Hepatic stellate cell (primary cell): ENCODE measurements at places on chromosomes 6 and 20.

- DNase-seq: peak; percentile 8
These were observed 47.1 kb downstream of the DST start for GRCh38 chr6:56595490-56596122.

DNA sequence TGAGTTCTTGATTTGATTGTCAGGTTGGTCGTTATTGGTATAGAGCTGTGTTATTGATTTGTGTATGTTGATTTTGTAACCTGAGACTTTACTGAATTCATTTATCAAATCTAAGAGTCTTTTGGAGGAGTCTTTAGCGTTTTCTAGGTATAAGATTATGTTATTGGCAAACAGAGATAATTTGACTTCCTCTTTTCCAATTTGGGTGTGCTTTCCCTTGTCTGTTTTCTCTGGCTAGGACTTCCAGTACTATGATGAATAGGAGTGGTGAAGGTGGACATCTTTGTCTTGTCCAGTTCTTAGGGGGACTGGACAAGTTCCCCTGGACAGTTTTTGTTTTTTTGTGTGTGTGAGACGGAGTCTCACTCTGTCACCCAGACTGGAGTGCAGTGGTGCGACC is 17.4 kb downstream of the HLA-DOA start:
- DNase-seq: no peak

GRCh38 chr6:32167761-32168262 is 3.4 kb downstream of the EGFL8 start:
- DNase-seq: no peak

DNA sequence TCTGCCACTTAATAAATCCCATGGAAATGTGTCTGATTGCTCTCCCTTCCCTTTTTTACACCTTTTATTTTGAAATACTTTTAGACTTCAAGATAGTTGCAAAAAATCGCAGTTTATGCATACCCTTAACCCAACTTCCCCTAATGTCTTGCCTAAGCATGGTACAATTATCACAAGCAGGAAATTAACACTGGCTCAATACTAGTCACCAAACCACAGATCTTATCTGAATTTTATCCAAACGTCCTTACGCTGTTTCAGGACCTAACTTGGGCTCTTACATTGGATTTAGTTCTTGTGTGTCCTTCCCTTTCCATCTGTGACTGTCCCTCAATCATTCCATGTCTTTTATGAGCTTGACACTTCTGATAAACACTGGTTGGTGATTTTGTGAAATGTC is 146.3 kb downstream of the ZNF217 start:
- DNase-seq: no peak

GRCh38 chr6:21596145-21596948 is 2.8 kb downstream of the SOX4 start:
- DNase-seq: peak; percentile 55

DNA sequence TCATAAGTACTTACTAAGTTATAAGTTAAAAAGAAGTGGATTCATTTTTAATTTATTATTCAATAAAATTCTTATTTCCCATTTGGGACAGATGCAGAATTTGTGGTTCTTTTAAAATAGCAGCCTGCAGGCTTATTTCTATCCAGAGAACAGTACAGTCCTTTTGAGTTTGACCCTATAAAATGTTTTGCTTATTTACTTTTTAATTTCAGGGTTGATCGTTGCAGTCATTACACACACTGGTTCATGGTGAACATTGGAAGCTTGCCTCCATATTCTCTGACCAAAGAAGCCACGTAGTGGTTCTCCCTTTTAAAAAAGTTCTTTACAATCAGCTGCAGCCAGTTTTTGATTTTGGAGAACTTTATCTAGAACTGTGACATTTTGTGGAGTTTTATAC is 122.9 kb upstream of the PDE7B start:
- no peak for DNase-seq

DNA sequence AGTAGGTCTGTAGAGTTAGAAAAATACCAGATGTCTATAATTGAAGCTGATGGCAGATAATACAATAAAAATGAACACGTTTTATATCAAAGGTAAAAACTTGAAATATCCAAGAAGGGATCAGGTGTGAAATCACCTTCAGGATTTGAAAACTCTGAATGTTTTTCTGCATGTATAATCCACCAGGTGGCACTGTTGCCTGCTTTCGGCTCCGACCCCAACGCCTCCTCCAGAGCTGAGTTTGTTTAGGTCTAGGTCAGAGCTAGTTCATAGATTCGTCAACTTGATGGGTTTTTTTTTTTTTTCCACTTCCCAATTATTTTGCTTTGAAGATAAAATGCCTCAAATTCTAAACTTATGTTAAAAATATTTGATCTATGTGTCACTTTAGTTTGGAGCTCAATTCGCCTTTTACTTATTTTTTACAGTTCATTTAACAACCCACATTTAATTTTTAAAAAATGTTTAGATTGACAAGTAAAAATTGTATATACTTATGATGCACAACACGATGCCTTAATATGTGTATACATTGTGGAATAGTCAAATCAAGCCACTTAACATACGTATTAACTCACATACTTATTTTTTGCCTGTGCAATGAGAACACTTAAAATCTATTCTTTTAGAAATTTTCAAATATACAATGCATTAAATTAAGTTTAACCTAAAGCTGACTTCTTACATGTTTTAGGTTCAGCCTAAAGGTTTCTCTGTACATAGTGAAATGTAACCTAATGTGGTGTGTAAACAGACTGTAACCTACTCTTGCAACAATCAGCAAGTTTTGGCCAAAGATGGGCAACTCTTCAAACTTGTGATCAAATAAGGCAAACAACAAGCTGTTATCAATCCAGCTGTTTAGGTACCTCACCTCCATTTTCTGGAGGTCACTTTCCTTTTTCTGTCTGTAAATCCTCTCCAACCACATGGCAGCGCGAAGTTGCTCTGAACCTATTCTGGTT is 39.4 kb upstream of the ENPP4 start:
- DNase-seq: peak; percentile 30

- no peak for DNase-seq
These were observed 255.0 kb upstream of the THEMIS start for GRCh38 chr6:128155826-128156225.

DNA sequence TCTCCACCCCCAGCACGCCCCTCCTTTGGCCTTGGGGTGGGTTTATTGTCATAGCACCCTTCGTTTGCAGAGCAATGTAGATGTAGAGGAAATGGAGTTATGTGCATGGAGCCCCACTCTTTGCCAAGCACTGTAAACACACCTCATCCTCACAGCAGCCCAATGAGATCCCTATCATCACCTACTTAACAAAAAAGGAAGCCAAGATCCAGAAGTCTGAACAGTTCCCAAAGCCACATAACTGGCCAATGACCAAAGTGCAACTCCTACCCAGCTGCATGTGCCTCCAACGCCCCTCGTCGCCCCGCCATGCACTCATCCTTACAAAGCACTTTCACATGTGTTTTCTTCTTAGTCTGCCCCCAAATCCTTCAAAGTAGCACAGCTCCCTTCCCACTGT is 21.8 kb upstream of the FOXQ1 start:
- DNase-seq: no peak

GRCh38 chr6:114280239-114280982 is 62.4 kb downstream of the HS3ST5 start:
- DNase-seq: no peak

- no peak for DNase-seq
These were observed 89.3 kb downstream of the JPH2 start for GRCh38 chr20:44097521-44098255.

DNA sequence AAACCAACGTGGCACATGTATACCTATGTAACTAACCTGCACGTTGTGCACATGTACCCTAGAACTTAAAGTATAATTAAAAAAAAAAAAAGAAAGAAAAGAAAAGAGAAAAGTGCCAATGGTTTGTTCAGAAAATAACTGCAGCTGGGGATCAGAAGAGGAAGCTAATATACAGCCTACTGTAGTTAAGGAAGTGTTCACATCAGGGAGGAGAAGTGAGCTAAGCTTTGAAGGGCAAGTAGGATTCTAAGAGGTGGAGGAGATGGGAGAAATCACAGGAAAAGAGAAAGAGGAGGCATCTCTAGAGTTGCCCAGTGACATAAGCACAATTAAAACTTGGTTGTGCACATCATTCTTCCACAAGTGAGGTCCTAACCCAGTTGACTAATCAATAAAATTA is 214.4 kb upstream of the DTNBP1 start:
- no peak for DNase-seq

DNA sequence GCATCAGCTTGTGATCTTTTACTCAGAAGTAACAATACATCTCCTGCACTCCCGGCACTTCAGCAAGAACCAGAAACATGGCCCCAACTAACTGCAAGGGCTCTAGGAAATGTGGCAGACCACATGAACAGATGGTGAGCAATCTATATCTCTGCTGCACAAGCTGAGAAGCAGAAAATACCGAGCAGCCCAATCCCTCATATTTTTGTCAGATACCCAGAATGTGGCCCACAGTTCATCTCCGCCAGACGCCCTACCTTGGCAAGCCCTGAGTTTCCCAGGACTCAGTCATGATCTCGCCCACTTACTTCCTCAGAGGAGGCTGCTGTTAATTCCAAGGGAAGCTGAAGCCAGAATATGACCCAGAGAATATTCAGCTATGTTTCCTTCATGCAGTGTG is 63.1 kb upstream of the PHACTR1 start:
- DNase-seq: no peak

- DNase-seq: no peak
These were observed 42.0 kb upstream of the PRDM1 start for GRCh38 chr6:106044151-106044550.

DNA sequence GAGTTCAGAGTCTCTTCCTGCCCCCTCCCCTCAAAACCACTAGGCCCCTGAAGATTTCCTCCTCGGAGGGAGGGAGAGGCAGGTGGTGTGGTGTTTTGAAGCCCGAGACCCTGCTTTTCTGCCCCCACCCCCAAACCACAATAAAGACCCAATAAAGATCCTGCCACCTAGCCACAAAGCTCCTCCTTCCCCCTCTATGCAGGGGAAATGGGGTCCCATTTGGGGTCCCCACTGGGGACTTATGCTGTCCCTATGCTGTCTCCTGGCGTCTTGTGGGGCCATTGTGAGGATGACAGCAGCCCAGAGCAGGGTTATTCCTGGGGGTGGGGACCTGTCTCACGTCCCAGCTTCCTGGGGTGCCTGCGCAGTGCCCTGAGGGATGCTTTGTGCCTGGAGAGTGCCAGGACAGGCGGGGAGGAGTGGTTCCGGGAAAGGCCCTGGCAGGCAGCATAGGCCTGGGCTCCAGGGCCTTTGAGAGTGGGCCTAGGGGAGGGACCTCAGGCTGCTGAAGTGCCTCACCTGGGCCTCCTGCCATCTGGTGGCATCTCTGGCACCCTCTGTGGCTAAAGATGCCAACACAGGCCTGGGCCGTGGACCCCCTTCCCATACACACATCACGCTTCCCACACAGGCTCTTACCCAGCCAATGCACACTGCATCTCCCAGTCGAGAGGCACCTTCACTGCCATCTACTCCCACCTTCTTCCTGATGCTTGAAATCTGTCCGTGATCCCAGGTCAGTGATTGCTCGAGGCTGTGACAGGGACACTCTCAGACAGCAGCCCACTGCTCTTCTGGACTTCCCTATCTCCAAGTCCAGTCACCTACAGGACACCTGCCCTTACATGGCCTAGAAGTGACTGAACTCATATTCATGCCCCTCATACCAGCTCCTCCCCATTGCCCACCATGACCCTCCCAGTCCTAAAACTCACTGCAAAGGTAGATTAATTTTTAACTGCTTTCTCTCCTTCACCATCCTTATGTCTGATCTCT is 7.9 kb upstream of the ARMC12 start:
- DNase-seq: no peak

DNA sequence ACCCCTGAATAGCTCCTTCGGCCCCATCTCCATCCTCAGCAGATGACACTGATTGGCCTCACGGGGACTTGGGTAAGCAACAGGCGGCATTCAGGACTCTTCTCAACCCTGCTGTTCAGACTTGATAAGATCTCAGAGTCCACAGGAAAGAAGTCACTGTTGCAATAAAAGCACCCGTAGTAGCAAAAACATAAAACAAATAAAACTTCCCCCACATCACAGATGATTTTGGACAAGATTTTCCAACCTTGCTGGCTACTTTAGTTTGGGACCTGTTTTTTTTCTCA is 17.1 kb upstream of the C20orf144 start:
- no peak for DNase-seq

DNA sequence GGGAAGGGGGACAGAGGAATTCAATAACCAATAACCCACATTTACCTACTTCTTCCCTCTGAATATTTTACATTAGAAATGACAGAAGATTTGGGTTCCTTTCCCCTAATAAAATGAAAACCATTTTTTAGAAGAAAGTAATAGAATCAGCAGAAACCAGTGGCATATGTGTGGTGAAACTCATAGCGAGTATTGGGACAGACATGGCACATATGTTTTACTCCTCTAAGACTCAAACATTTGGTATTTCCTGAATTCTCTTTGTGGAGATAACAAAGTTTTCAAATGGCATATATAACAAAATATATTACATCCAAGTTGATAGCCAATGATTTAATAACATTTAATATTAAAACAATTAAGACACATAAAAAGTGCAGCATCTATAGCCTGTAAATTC is 12.9 kb upstream of the BEND3 start:
- peak; percentile 46 for DNase-seq

- DNase-seq: no peak
These were observed 36.9 kb upstream of the CCDC167 start for GRCh38 chr6:37536491-37537190.

GRCh38 chr6:49430187-49430586 is 32.9 kb downstream of the MMUT start:
- DNase-seq: peak; percentile 12

DNA sequence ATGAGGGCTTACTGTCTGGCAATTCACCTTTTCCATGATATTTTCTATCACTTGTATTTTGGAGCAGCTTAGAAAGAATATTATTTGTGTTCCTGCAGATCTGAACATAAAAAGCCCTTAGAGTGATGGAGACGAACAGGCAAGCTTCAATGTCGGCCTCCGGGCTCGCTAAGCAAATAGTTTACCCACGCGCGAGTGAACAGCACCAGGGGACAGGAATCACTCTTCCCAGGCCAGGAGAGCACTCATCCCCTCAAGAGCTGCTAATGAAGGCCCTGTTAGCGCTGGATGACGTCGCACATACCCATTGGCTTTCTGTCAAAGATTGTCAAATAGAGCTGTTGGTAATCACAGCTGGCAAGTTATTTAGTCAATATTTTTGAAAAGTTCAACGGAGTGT is 395.7 kb downstream of the ZFAND3 start:
- DNase-seq: no peak

DNA sequence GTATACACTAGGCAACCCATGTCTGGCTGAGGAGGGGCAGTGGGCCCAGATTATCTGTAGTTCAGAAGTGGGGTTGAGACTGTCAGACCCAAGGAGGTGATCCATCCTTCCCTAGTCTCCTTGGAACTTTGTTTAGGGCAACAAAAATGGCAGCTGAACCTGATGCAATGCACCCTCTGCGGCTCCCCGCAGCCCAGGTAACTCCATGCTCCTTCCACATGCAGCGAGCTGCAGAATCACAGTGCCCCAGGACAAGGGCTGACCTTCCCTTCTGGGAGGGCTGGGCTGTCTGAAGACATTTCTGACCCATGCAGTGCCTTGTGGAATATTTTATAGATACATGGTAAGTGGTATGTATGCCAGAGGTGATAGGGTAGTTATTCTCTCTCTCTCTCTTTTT is 29.4 kb downstream of the NR2E1 start:
- no peak for DNase-seq

- DNase-seq: no peak
These were observed 86.5 kb downstream of the FAM120B start for GRCh38 chr6:170393033-170393432.

GRCh38 chr6:23140871-23141270 is 571.5 kb downstream of the HDGFL1 start:
- no peak for DNase-seq
